Fibroblast of pulmonary artery (primary cell): ENCODE measurements at places on chromosomes 1 and 21.

DNA sequence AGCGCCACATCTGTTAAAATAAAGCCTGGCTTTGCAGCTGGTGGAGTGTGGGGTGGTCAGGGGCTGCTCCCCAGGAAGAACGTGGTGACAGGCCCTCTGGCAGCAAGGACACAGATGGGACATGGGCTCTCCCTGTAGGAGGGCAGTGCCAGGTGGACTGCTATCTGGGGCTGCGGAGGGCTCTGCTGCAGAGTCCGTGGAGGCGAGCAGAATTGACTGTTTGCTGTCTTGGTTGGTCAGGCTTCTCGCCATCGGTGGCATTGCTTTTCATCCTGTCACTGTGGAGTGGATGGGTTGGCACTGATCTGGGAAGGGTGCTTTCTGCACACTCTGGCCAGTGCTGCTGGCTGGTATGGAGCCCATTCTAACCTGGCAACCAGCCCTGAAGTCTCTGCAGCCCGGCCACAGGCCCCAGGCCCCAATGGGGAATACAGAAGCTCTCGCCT, 103.0 kb downstream of the LAMC2 start:
- DNase-seq, result no peak

GRCh38 chr1:153231785-153232184, 14.4 kb downstream of the PRR9 start:
- DNase-seq, result no peak

DNA sequence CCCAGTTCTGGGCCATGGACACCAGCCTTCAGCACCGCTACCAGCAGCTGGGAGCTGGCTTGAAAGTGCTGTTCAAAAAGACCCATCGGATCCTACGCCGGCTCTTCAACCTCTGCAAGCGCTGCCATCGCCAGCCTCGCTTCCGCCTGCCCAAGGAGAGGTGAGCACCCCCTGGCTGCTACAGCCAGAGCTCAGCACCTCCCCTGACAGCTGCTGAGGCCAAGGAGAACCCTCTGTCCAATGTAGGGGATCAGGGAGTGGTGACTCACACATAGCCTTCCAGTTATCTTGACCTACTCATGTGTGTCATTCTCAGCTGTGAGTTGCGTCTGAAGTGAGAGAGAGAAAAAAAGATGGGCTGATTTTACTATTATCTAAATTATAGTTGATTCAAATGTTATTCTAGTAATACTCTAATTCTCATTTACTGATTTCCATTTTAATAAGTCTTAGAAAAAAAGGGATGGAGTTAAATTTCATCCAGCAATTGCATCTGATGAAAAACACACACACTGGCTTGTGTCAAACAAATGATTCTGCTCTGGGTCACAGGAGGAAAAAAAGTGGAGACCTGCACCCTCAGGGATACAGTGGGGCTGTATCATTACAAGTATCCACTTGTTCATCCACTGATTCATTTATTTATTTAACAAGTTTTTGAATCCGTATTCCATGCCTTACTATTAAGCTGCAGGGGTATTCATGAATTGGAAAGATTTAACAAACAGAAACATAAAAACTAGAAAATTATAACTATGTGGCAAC, 108.0 kb downstream of the BRINP2 start:
- peak; percentile 43 for DNase-seq

GRCh38 chr1:6206520-6206855, 569 bp downstream of the RNF207 start:
- DNase-seq, result no peak

- DNase-seq, result no peak
Measured at GRCh38 chr1:24925082-24925779, 4.8 kb downstream of the RUNX3 start.

DNA sequence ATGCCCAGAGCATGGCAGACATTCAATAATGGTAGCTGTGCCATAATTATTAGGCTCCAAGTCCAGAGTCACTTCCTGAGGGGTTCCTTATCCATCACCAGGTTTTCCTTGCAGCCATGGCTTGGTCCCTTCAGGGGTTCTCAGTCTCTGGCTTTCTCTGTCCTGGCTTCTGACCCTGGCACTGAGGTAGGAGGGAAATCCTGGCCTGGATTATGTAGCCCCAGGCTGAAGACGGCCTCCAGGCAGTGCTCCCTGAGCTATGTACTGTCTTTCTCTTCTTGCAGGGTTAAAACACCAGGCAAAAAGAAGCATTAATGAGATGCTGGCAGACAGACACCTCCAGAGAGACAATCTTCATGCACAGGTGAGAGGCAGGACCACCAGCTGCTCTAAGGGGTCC, 9.5 kb upstream of the PADI3 start:
- DNase-seq, result peak; percentile 96

- DNase-seq, result peak; percentile 99
Measured at GRCh38 chr1:8004803-8005573, 21.1 kb downstream of the ERRFI1 start.

GRCh38 chr1:89484092-89485038, 40.3 kb upstream of the LRRC8B start:
- no peak for DNase-seq

GRCh38 chr21:35843911-35844667, 216.2 kb downstream of the SETD4 start:
- no peak for DNase-seq

DNA sequence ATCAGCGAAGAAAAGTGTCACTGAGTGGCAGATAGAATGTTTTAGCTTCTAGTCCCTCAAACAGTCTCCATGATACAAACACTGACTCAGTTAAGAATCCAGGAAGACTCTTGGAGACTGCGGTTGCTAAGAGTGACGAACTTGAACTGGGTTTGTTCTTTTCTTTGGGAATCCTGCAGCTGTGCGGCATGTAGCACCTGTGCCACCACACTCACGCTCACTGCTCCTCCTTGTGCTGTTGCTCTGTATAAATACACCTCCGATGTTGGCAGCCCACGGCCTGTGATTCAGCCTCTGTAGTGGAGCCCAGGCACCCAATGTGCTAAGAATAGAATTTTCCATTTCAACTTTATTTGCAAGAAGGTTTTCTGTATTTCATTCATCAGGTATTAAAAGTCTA, 5.5 kb upstream of the PPIE start:
- DNase-seq, result no peak

GRCh38 chr1:64828829-64829228, 84.0 kb downstream of the RAVER2 start:
- DNase-seq, result no peak
